Cortex of kidney (tissue), 1 donor: ENCODE measurements at places on chromosomes 4 and X.

DNA sequence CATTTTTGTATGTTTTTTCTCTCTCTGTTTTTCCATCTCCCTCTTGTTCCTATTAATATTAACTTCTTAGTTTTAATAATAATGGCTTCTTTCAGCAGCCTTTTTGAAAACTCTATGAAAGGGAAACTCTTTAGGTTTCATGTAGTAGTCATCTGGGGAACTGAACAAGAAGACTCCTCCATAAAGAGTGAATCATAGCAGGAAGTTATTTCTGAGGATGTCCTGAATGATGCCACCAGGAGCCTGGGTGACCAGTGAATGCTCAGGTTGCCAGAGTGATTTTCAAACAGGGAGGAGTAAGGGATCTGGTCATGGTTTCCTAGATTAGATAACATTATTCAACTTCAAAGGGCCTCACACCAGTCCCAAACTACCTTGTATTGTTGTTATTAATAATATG, 212.8 kb upstream of the PDE5A start:
- DNase-seq, result no peak

DNA sequence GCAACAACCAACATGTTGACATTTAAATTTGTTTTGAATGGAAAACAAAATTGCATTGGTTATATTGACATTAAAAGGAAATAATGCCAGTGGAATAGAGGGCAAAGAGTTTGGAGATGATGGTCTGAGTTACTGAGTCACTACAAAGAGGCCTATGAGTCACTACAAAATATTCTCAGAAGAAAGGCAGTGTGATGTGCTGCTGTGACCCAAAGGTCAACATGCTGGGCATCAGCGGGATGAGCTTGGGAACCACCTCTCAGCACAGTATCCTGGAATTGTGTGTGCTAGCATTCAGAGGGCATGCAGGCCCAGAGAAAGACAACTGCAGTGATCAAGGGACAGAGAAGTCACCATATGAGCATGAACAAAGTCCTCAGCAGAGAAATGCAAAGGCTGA, 2.8 kb downstream of the CMC4 start:
- no peak for DNase-seq

GRCh38 chr4:173499658-173500535, 30.1 kb downstream of the HAND2 start:
- no peak for DNase-seq

DNA sequence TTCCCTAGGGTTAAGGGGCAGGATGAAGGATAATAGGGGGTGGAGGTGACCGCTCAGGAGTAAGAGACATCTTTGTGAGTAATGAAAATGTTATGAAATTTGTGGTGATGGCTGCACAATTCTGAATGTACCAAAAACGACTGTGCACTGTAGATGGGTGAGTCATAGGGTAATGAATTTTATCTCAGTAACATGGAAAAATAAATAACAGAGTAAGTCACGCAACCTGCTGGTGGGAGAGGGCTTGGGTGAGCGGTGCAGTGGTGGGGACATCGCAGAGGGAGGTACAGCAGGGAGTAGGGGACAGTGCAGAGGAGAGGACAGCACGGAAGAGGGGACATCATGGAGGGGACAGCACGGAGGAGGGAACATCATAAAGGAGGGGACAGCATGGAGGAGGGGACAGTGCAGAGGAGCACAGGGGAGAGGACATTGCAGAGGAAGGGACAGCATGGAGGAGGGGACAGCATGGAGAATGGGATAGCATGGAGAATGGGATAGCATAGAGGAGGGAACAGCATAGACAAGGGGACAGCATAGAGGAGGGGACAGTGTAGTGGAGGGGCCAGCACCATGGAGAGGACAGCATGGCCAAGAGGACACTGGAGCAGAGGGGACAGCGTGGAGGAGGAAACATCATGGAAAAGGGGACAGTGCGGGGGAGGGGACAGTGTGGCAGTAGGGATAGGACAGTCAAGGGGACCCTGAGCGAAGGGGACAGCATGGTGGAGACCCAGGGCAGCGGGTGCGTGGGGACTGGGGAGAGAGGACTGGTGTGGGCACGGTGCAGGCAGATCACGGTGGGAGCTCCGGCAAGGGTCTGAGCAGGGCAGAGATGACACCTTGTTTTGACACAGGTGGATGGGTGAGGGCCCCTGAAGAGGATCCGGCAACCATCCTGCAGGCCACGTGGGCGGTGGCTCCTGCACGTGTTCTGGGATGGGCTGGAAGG, 68.5 kb upstream of the MXD4 start:
- DNase-seq, result no peak

- no peak for DNase-seq
Observed at GRCh38 chr4:146470604-146471003, 51.1 kb downstream of the SLC10A7 start.

DNA sequence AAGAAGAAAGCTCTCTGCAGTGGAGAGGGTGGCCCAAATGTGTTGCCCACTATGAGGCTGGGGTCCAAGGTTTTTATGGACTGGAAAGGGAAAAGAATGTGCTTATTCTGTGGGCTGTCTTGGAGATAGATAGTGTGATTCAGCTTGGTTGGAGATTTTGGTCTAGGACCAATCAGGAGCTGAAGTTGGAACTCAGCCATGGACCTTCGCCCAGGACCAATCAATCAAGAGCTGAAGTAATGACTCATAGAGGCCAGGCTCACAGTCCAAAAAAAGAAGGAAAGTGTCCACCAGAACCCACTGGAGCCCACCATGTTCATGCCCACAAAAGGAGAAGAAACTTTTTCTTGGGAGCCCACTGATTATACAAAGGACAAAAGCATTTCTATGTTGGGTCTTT, 369.5 kb downstream of the UBE2NL start:
- no peak for DNase-seq

DNA sequence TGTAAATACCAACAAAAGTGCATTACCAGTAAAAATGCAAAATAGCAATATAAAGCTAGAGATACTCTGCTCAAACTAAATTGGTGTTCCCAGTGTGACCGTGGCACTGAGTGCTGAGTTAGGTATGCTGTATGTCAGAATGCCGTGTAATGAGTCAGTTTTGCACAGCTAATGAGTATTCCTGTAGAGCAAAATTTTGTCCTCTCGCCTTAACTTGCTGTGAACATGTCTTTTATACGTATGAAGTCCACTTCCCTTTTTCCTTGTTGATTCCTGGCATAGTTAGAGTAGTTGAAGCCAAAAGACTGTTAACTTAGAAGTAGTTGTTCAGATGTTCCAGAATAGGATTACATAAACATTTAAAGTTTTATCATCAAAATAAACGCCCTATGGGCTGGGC, 11.5 kb downstream of the DCLK2 start:
- DNase-seq, result no peak
